Bone marrow (tissue), 2 donors: ENCODE measurements at places on chromosomes 12 and 14.

DNA sequence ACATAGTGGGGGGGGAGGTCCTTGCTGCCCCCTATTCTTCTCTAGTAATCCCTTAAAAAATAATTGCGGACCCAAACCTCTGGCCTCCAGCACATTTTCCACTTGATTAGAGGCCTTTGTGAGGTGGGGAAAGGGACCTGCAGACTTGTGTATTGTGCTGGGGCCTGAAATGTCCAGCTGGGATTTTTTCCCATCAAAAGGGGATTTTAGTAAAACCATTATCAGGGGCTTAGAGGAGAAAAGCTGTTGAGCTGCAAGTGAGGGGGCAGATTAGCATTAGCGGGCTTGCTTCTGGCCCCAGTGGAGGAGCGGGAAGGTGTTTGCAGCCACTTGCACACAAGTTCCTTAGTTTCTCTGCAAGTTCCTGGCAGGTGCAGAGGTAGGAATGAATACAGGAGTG is 13.9 kb downstream of the FBXL14 start:
- DNase-seq = no peak

GRCh38 chr14:95537298-95538089 is 2.6 kb downstream of the GLRX5 start:
- no peak for DNase-seq

- no peak for DNase-seq
Measured at GRCh38 chr14:32472512-32473463, 143.7 kb downstream of the AKAP6 start.

DNA sequence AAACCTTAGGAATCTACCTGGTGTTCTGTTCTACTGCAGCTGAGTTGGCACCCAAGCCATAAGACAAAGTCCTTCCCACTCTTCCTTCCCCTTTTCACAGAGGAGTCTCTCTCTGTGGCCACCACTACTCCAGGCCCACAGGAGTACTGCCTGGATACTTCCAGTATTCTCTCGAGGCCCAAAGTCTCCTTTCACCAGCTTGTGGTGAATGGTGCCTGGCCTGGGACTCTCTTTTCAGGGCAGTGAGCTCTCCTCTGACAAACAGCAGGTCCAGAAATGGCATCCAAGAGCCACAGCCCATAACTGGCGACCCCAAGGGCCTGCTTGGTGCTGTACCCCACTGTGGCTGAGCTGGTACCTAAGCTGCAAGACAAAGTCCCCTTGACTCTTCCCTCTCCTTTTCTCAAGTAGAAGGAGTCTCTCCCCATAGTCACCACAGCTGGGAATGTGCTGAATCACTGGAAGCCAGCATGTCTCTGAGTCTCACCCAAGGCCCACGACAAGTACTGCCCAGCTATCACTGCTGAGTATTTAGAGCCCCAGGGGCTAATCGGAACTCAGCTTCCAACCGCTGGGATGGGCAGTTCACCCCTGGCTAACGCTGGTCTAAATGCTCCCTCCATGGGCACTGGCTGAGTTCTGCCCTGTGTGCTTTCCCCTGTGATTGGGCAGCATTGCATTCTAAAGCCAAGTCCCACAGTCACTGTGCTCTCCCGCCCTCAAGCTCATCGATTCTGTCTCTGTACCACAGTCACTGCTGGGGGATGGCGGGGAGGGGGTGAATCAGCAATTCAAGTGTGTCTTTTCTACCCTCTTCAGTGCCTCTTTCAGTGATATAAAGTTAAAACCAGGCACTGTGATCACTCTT is 6.1 kb downstream of the A2ML1 start:
- DNase-seq = no peak

DNA sequence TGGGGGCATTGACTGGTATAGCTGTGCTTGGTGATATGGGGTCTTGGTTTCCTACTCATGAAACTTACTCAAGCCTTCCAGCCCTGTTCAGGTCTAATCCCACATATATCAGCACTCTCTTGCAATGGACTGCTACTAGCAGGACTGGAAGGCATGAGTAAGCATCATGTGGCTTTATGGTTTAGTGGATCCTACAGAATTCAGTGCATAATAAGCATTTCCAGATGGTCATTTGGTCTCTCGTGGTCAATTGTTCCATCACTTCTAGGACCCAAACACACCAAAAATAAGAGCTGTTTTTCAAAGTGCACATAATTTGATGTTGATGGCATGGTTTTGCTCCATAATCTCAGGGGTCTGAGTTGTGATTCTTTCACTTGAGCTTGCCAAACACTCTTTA is 114.4 kb downstream of the LMNTD1 start:
- no peak for DNase-seq

DNA sequence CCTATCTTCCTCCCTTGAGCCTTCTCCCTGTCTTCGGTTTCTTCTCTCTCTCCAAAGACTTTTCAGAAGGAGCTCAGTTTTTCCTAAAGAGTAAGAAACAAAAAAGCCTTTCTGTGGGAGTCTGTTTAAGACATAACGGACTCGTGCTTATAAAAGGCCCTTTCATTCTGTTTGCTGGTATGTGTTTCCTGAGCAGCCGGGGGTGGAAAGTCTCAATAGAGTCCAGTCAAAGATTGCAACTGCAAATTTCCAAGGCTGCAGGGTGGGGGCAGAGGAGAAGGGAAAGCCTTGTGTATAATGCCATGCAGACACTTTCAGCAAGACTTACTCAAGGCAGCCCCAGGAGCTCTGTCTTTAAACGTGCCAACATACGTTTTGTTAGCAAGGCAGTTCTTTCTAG is 62.2 kb downstream of the GNG2 start:
- DNase-seq = no peak

DNA sequence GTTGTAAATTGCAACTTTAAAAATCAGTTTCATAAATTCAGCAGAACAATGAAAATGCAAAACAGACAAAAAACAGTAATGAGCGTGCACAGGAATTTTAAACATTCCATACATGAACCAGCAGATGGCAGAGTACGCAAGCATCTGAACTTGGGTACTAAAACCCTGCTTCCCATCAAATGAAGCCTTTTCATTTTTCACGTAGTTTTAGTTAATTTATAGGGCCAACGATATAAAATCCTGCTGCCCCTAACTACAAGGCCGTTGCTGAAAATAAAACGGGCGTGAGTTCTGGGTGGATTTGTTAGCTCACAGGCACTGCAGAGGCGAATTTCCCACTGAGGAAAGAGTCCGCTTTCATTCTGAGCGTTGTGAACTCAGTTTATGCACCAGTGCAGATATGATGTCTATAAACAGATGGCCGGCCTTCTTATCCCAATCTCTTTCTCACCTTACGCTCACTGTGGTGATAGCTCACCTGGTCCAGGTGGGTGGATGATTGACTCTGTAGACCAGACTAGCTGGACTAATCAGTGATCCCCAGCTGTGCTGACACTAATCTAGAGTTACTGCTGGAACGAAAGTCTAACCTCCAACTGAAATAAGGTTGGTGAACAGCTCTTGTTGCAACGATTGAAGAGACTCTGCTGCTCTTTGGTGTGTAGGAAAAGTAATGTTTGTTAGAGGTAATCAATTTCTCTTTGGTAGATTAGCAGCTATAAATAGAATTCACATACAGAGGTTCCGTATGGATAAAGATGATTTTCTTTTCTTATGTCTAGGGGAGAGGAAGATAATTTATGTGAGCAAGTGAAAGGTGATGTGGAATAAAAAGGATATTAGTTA is 89.2 kb downstream of the PDZRN4 start:
- no peak for DNase-seq

GRCh38 chr12:25186788-25187402 is 8.1 kb downstream of the DNAI7 start:
- DNase-seq = no peak

- DNase-seq = no peak
Measured at GRCh38 chr12:94957006-94957405, 46.5 kb downstream of the NDUFA12 start.

DNA sequence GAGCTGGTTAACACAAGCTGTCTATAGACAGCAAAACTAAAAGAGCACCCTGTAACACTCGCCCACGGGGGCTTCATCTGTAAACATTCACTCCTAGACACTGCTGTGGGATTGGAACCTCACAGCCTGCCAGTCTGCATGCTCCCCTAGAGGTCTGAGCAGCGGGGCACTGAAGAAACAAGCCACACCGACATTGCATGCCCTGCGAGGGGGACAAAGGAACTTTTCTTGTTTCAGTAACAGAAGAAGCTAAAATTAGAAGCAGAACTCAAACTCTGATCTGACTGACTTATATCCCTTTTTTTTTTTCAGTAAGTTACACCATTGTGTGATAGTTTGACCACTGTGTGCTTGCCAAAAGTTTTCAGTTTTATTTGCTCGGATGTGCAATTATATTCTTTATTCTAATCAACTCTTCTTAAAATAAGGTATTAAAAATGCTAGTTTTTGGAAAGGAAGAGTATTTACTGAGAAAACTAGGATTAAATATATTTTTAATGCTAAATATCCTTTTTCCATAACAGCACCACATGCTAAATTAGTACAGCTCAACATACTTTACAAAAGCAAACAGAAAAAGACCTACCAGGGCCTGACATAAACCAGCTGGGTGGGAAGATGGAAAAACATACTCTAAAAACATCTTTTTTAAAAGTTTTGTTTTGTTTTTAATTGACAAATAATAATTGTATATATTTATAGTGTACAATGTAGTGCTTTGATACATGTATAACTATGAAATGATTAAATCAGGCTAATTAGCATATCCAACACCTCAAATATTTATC is 100.2 kb downstream of the EPS8 start:
- no peak for DNase-seq

- no peak for DNase-seq
Measured at GRCh38 chr12:68506619-68507018, 104.1 kb upstream of the RAP1B start.

DNA sequence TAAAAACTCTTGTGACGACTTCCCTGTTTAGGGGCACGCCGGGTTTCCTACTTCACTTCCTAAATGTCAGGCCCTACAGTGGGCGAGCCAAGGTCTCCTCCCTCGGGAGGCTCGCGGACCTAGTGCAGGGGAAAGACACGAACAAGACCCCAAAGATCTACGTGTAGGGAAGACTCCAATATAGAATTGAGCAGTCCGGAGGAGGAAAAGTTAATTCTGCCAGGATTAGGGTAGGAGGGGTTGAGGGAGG is 564 bp downstream of the ATXN3 start:
- DNase-seq = peak; percentile 66

GRCh38 chr12:111580737-111581136 is 18.4 kb downstream of the ATXN2 start:
- no peak for DNase-seq
